ENCODE measurements at places on chromosomes 13 and 19.

GRCh38 chr19:44344255-44344654 lies 12.2 kb downstream of the ZNF112 start:
- DNase-seq: no peak

DNA sequence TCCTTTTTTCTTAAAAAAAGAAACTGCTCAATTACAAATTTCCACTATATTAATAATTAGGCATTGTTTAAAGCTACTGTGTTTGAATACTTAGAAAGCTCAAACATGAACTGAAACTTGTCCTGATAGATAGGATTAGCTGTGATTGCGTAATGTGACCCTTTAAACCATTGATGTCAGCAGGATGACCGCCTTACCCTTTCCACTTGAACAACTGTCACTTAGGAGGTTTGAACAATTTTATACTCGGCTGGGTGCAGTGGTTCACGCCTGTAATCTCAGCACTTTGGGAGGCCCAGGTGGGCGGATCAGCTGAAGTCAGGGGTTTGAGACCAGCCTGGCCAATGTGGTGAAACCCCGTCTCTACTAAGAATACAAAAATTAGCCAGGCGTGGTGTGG lies 2.9 kb downstream of the LAMP1 start:
- no peak for DNase-seq

DNA sequence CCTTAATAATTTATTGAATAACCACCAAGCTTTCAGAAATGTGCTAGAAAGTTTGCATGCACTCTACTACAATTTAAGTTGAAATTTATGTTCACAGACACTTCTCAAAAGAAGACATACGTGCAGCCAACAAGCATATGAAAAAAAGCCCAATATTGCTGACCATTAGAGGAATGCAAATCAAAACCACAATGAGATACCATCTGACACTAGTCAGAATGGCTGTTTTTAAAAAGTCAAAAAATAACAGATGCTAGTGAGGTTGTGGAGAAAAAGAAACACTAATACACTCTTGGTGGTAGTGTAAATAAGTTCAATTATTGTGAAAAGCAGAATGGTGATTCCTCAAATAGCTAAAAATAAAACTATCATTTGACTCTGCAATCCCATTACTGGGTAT lies 308.8 kb upstream of the PCDH9 start:
- no peak for DNase-seq

DNA sequence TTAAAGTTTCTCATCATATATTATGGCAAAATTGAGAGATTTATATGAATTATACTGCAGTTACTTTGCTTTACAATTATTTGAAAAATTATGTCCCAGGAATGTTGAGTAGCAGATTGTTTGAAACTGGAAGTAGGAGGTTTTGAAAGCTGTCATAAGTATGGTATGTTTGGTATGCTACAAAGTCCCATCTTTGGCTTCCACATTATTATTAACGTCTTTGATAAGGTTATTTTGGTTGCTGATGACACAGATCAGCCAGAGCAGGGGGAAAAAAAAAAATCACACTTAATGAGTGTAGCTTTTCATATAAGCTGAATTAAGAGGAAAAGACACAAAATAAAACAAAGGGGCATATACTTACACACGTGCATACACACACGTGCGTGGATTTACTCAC lies 130.1 kb downstream of the SLITRK1 start:
- no peak for DNase-seq

- DNase-seq: no peak
These were observed 23.2 kb downstream of the ZMYM2 start for GRCh38 chr13:19981685-19982238.

DNA sequence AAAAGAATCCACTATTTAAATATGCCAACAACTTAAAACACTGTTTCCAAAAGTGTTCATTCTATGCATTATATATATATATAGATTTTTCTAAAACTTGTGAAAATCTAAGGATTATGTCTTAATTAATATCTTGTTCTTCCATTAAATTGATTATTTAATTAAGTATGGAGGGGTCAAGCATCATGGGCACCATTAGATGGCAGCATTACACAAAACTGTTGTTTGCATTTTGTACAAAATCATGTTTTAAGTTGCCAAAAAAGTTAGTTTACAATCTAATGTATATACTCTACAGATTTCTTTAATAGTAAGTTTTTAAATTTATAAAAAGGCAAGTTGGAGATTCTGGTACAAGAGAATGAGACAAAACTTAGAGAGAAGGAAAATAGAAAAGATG lies 213.2 kb upstream of the EDNRB start:
- DNase-seq: no peak

GRCh38 chr13:32086791-32087441 lies 55.3 kb downstream of the FRY start:
- no peak for DNase-seq

GRCh38 chr19:16834747-16835146 lies 5.5 kb downstream of the SIN3B start:
- no peak for DNase-seq

GRCh38 chr19:13797058-13797440 lies 1.8 kb downstream of the ZSWIM4 start:
- DNase-seq: no peak

DNA sequence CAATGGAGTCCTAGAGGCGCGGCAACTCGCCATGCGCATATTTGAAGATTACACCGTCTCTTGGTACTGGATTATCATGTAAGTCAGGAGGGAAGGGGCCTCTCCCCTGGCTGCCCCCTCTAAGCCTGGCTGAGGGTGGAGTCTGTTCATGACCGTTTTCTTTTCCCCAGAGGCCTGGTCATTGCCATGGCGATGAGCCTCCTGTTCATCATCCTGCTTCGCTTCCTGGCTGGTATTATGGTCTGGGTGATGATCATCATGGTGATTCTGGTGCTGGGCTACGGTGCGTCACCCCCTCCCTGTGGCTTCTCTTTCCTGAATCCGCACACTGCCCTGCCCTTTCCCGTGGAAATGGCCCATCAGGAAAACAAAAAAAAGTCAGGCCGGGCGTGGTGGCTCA lies 6.5 kb downstream of the SLC44A2 start:
- no peak for DNase-seq

- DNase-seq: no peak
These were observed 122.3 kb upstream of the RNF113B start for GRCh38 chr13:98299235-98299965.

- DNase-seq: no peak
These were observed at the start of gene RHPN2 for GRCh38 chr19:33064792-33065550. RHPN2 (minus strand) TSS chr19:33064888; CDS start chr19:33064852, 36 bp downstream.

GRCh38 chr13:32164622-32165268 lies 133.2 kb downstream of the FRY start:
- DNase-seq: no peak

DNA sequence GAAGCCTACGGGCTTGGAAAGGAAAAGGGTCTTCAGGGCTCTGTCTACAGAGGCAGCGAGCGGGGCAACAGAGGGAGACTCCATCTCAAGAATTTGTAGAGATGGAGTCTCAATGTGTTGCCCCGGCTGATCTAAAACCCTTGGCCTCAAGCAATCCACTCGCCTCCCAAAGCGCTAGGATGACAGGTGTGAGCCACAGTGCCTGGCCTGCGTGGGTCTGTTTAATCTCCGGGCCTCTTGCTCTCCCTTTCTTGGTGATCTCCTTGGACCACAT lies 8.1 kb downstream of the RPS9 start:
- DNase-seq: no peak

DNA sequence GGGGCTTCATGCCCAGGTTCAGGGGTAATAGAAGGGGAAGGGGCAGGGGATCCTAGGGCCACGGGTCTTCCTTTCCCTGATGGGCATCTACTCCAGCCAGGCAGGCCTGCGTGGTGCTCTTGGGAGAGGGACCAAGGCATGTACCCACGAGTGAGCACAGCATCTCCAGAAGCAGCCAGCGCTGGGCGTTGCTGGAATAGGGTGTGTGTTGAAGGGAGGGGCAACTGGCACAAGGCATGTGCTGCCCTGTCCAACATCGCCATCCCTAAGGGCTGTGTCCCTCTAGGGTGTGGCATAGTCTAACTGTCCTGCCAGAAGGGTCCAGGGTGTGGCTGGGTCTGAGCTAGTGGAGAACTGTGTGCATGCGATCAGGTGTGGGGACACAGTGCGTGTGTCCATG lies 2.9 kb downstream of the NOTCH3 start:
- DNase-seq: no peak

DNA sequence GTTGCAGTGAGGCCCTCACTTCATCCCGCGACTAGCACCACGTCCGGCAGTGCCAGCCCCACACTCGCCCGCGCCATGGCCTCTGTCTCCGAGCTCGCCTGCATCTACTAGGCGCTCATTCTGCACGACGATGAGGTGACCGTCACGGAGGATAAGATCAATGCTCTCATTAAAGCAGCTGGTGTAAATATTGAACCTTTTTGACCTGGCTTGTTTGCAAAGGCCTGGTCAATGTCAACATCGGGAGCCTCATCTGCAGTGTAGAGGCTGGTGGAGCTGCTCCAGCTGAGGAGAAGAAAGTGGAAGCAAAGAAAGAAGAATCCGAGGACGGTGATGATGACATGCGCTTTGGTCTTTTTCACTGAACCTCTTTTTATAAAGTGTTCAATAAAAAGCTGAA lies 48.6 kb downstream of the NLRP12 start:
- no peak for DNase-seq

GRCh38 chr19:14817052-14817451 lies 17.9 kb downstream of the OR7A5 start:
- no peak for DNase-seq

GRCh38 chr13:113123226-113124201 lies 915 bp downstream of the F10 start:
- no peak for DNase-seq

- peak; percentile 86 for DNase-seq
These were observed at the start of gene APLP1 for GRCh38 chr19:35868172-35868822. APLP1 (plus strand) TSS chr19:35868574; CDS start chr19:35868637, 63 bp downstream.

DNA sequence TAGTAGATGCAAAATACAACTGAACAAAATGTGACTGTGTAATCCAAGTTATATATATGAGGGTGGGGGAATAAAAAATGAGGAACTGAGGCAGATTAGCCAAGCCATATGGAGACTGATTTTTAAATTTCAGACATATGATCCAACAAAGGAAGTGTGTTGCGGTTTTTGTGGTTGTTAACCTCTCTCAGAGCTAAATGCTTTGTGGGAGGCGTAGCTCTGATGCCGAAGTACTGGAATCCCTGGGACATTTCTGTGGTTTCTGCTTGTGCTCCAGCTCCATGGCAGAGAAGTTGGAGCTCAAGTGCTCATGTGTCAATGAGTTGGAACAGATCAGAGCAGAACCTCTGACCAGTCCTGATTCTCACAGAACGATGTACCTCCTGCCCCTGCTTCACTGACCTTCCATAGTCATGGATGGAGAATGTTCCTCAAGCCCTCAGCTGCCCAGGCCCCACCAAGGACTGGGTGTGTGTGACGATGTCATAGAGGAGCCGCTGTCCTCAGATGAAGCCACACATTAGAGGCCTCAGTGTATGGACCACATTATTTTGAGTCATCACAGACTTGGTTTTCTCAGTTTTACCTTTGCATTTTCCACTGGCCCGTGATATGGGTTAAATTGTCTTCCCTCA lies 107.6 kb downstream of the SOX1 start:
- DNase-seq: no peak

DNA sequence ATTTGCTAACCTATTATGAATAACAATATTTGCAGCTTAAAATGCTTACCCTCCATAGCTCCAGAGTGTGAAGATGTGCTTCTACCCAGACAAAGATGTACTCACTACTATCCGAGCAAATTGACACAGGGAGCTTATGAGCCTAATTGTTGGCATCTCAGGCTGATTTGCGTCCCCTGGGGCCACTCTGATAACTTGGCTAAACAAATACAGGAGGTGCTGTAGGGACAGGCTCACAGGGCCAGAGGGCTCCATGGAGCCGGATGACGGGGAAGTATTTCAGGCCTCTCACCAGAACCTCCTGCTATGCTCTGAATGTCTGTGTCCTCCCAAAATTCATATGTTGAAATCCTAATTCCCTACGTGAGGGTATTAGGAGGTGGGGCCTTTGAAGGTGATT lies 26.7 kb upstream of the C19orf12 start:
- no peak for DNase-seq

GRCh38 chr19:37943480-37943879 lies 36.5 kb downstream of the SIPA1L3 start:
- no peak for DNase-seq

DNA sequence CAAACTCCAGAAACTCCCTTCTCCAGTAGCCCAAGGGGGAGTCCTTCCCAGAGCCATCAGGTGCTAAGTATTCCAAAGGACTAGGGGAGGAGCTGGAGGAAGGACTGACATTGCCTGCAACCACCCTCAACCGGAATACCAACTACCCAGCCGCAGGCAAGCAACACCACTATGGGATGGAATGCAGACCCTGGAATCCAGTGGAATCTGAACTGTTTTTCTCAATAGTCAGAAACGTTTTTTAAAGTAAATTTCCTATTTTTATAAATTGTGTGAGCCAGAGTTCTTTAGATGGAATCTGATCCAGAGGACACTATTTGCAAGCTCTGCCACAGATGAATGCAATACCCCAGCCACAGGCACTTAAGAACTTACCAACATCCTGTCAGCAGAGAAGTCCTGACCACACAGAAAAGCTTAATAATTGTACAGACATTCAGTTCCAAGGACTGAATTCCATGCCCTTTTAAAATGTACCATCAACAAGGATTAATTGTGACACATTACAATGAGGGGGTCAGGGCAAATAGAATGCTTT lies 92.1 kb downstream of the USP12 start:
- DNase-seq: no peak

- DNase-seq: no peak
These were observed 4.7 kb downstream of the DNMT1 start for GRCh38 chr19:10190026-10190425.

GRCh38 chr19:1295169-1296012 lies 9.7 kb downstream of the EFNA2 start:
- no peak for DNase-seq

All from hypothalamus (tissue), 51 donors.